ENCODE measurements at places on chromosomes 12 and 14.

DNA sequence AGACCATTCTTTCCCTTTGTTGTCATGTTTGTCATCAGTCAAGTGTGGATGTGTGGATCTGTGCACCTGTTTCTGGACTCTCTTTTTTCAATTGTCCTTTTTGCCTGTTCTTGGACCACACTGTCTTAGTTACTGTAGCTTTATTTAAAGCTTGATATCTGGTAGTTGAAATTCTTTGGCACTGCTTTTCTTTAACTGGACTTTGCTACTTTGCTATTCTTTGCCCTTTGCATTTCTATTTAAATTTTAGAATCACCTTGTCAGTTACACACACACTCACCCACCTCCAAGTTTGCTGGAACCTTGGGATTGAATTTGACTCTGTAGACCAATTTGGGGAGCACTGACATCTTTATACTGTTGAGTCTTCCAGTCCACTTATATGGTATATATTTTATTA is 61.5 kb downstream of the VRK1 start:
- DNase-seq: no peak

DNA sequence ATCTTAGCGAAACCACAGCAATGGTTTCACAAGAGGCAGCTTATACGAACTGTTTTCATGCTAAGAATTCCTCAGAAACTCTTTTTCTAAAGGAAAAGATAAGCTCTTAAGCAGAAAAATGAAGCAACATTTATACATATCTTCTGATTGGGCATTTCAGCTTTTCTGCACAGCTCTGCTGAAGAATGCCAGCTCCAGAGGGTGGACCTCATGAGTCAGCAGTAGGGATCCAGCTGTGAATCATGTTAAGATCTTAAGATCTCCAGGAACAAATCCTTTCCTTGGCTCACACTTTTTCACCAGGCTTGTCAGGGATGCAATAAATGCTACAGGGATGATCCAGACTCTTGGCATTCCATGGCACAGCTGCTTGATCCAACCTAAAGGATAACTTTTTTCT is 477.1 kb upstream of the CCDC196 start:
- no peak for DNase-seq

DNA sequence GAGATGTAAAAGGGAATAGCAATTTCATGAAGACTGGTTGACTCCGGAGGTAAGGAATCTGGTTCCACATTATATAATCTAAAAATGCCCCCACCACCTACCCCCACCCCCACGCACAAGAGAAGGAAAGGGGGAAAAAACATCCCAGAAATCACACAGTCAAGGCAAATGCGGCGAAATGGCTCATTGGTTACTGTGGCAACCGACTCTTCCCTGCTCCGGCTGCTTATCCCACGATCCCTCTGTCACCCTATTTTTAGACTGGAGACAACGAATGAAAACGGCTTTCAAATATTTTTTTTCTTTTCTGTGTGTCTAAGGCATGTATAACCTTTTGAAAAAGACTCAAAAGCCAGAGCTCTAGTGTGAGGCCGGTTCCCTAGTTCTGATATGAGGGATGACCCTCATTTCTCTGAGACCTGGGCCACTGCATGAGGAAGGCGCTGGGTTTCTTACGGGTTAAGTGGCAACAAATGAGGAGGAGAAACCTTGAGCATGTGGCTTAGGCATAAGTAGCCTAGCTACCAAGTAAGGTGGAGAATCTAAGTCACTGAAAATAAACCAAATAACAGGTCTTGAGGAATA is 148.3 kb upstream of the GRIN2B start:
- DNase-seq: no peak

GRCh38 chr12:64082116-64082515 is 140.0 kb downstream of the KICS2 start:
- no peak for DNase-seq
